ENCODE measurements at places on chromosomes 3 and 15.

- DNase-seq = no peak
Observed at GRCh38 chr3:44427683-44428082, 49.8 kb downstream of the ZNF445 start.

- DNase-seq = no peak
Observed at GRCh38 chr3:5188419-5189221, 1.1 kb downstream of the EDEM1 start.

DNA sequence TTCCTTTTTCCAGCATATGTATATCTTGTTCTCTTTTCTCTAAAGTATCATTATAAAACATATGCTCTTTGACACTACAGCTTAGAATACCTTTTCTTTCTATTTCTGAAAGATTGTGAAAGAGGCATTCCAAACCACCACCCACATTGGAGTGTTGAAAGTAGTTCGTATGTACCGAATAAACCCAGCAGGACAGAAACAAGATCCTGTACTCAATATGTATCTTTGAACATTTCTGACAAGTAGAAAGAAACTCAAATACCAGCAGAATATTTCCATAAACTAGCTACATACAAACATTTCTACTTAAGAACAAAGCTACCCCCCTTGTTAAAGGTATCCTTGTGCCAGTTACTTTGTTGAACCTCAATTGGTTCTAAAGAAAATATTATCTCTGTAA lies 415.3 kb upstream of the ALCAM start:
- no peak for DNase-seq

DNA sequence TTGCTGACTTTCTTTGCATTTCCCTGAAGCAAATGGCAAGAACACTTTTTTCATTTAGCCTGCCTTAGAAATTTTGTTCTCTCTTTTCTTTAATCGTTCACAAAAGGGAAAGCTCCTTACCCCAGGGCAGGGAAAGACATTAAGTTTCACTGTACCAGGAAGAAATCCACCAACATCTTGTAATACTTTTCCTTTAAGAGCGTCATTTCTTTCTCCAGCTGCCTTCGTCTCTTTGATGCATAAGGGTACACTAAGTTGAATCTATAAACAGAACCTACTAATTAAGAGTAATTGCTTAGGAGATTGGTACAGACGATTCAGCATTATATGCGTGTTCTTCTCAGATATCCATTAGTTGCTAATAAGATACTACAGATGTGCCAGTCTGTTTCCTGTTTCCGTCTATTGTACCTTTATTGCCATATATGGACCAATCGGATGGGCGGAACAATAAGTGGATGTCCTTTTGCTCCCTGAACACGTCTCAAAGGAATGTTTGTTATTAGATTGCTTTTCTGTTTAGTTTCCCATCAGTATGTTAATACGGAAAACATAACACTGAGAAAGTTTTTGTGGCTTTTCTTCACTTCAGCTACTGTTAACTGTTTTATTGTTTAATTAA lies 276.7 kb upstream of the RARB start:
- DNase-seq = no peak

- no peak for DNase-seq
Observed at GRCh38 chr15:66617137-66618090, 51.6 kb upstream of the LCTL start.

DNA sequence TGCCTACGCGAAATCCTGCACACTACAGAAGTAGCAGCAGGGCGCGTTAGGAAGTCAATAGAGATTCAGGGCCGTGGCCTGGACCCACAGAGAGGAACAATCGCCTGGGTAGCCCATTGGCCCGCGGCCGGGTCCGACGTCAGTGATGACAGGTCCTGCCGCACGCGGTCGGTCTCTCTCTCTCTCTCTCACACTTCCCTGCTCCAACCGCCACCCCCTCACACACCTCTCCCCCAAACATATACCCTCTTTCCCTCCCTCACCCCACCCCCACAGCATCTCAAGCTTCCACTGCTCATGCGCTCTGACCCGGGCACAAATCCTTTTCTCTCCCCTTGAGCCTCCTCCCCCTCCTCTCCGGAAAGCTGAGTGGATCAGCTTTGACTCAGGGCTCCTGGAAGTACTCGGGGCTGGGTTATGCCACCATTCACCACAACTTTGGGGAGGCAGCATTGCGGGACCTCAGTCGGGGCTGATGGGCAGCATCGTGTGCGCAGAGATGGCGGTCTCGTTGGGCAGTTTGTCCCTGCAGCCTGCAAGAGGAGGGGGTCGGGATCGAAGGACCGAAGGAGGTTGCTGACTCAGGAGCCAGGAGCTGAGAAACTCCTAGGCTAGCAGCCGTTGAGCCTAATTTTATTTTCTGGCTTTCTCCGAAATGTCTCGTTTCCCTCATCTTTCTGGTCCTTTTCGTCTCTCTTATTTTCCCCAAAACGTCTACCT lies 9.0 kb downstream of the ZIC4 start:
- DNase-seq = no peak

- no peak for DNase-seq
Observed at GRCh38 chr3:195767792-195768191, 43.9 kb downstream of the MUC4 start.

DNA sequence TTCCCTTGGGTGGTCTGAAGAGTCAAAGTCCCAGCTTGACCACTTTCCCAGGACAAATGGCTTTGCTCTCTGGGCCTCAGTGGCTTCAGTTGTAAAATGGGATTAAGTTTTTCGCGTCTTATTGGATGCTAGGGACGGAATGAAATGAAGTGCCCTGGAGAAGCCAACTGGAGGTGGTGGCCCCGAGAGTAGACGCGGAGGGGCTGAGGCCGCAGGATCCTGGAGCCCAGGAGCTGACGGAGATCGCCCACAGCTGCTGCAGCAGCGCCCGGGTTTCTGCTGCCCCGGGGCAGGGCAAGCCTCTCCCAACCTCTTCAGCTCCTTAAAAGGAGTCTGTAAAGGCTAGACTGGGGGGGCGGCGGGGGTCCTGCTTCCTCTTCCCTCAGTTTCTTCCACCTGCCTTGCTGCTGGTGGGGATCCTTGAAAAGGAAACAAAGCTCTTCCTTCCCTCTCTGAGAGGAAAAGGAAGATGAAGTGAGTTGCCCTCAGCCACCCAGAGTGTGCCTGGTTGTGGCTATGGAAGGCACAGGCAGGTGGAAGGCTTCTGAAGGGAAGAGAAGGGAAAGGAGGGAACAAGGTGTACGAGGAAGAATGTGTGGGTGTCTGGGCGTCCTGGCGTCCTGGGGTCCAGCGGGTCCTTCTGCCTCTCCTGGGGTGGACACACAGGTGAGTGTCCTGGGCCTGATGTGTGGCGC lies 967 bp upstream of the BNC1 start:
- no peak for DNase-seq

GRCh38 chr15:73583544-73583943 lies 49.6 kb downstream of the NPTN start:
- DNase-seq = no peak

DNA sequence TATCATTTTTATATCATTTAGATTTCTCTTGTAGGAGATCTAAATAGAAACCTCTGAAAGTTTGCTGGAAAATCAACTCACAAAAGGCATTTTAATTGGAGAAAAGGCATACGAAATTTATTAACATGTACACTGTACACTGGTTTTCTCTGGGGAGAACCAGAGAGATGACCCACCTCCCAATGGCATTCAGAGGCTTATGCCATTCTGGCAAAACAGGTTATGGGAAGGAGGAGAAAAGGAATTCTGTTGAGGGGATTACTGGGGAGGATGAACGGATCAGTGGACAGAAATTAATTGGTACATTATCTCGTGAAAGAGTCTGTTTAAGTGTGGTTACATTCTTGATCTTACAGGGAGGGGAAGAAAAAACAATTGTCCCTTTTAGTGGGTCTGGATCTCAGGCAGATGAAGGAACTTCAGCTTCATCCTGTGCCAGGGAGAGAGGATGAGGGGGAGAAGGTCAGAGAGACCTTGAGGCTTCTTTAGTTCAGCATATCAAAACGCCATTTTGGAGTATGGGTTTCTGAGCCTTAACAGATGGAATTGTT lies 16.5 kb downstream of the RAB11A start:
- no peak for DNase-seq

DNA sequence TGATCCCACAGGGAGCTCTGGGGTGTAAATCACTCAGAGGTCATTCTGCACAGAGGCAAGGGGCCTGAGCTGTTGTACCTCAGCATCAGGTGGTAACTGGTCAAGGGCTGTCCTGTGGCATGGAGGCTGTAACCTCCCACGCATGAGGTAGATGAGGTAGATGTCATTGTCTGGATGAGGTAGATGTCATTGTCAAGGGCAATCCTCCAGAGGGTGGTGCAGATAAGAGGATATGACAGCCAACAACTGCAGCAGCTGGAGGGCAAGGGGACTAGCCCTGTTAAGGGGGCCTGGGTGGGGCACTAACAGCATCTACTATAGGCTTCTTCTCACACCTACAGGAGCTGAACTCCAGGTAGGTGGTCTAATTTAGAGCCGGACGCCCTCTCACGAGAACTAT lies 55.6 kb downstream of the THRB start:
- DNase-seq = no peak

DNA sequence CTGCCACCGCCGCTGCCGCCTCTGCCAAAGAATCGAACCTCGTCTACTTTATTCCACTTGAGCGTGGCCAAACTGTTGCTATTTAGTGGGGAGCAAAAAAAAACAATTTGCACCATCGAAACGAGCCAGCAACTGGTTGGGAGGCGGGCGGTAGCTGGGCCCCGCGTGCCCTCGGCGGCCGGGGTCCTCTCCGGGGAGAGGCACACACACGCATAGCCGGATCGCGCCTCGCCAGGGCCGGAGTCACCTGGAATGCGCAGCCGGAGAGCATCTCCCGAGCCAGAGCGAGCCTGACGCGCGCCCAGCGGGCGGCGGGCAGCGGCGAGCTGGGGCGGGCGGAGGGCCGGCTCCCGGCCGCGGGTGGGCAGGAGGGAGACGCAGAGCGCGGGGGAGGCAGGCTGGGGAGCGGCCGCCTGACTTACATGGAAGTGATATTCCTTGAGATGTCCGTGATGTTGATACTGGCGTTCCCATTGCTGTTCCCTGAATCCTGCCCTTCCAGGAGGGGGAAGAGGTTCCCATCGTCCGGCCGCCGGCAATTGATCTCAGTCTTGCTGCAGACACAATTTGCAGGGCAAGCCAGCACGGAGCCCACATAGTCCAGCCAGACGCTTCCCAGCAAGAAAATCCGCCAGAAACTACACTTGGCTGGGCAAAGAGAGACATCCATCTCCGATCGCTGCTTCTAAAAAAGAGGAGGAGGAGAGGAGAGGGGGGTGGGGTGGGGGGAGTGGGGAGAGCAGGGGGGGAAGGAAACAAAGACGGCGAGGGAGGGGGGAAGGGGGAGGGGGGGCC lies 858 bp downstream of the NTRK3 start:
- no peak for DNase-seq

GRCh38 chr15:57718309-57718708 lies 11.8 kb downstream of the POLR2M start:
- DNase-seq = no peak

DNA sequence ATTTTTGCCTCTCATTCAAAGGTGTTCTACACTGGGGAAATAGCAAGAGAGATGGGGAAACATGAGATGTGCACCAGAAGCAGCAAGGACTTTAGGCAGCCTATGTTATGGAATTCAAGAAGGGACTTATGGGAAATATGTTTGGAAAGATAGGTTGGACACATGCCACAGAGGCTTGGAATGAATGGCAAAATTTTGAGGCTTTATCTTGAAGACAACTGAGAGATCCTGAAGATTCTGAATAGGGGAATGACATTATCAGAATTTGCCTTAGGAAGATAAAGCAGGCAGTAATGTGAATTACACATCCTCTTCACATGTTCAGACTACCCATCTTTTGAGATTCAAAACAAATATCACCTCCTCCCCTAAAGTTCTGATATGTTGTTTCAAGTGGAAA lies 10.0 kb upstream of the MECOM start:
- DNase-seq = no peak

Data from stimulated activated CD4-positive, alpha-beta T cell treated with anti-CD3 and anti-CD28 coated beads, Interleukin-12 subunit alpha, Interleukin-12 subunit beta, amount 100 ng/mL, for 24 hours (primary cell).